Caudate nucleus (tissue), 63 donors: ENCODE measurements at places on chromosomes 11 and 22.

DNA sequence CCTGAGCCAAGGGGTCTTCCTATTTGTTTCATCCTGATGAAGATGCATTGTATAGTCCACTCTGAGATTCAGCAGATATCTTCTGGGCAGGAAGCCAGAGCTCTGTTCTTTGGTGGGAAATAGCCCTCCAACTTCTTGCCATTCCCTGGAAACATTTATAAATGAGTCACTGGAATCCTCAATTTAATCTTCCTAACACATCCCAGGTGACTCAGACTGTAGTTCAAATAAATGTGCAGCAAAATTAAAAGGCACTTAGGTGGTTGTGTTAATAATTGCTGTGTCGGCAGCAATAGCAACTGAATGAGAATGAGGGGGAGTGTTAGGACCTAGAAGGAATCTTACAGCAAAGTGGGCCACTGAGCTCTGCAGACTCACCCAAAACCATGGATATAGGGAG lies 108.6 kb downstream of the INSC start:
- DNase-seq: no peak

- no peak for DNase-seq
Observed at GRCh38 chr11:64844330-64845128, at the start of gene CDC42BPG. Gene CDC42BPG (minus strand): TSS chr11:64844653. CDS start chr11:64844569, 84 bp downstream.

- DNase-seq: no peak
Observed at GRCh38 chr11:112161012-112161411, 2.9 kb downstream of the IL18 start.

DNA sequence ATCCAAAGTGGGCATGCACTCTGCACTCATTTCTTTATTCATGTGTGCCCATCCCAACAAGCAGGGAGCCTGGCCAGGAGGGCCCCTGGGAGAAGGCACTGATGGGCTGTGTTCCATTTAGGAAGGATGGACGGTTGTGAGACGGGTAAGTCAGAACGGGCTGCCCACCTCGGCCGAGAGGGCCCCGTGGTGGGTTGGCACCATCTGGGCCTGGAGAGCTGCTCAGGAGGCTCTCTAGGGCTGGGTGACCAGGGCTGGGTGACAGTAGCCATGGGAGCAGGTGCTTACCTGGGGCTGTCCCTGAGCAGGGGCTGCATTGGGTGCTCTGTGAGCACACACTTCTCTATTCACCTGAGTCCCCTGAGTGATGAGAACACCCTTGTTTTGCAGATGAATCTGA lies 129.3 kb upstream of the B3GAT1 start:
- no peak for DNase-seq

GRCh38 chr11:113681711-113682413 lies 24.2 kb downstream of the TMPRSS5 start:
- DNase-seq: no peak

DNA sequence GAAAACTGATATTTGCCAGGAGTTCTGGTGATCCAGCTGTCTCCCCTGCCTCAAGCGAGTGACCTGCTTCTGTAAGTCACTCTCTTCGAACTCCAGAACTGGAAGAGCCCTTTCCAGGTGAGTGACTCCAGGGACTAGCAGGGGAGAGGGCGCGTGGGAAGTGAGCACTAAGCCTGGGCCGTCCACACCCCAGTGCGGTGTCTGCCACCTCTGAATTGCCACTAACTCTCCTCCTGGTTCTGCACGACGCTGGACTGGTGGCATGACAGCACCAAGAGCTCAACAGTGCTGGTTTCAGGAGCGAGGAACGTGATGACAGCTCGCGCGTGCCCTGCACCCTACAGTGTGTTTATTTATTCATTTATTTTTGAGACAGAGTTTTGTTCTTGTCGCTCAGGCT lies 22.9 kb downstream of the KIAA0930 start:
- no peak for DNase-seq

DNA sequence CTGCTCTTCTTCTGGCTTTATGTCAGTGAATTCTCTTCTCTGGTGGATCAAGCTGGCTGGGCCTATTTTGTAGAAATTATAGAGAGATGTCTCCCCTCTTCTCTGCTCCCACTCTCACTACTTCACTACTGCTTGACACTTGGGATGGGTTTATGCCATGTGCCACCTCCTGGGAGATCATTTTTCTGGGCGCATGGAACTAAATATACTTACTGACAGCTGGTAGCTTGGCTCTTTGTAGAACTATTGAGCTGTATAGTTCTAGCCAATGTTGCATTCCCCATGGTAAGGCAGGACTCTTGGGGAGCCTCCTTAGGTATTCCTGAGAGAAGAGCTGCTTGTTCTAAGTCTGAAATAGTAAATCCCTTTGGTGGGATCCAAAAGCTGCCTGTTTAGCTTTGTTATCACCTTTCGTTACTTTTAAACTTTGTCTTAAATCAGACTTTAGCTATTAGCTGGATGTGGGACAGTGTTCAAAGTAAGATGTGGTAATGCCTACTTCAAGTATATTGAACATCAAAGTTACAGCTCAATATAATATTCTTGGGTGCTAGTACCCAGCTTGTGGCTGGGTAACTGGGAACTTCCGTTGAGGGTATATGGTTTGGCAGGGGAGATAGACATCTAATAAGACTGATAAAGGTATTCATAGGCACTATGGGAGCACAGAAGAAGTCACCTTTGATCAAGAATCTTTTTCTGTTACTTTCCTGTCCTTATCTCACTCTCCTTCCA lies 87.5 kb upstream of the RRM1 start:
- DNase-seq: no peak

GRCh38 chr11:30328681-30329080 lies 5.8 kb downstream of the ARL14EP start:
- DNase-seq: no peak

DNA sequence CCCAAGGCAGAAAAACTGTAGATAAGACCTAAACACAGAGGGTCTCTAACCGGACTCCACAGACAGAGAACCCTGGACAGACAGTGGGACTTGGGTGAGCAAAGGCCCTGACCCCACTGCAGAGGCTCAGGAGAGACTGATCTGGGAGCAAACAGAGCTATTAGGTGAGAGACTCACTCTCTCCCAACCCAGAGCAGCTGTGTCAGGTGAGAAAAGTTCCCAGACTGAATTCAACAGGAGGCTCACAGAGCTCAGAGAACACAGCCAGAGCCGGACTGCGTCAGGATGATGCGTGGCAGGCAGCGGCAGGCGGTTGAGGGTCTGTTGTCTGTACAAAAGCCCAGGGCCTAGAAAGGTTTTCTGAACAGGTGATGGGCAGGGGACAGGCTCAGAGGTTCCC lies 5.5 kb downstream of the RFPL2 start:
- DNase-seq: no peak

- no peak for DNase-seq
Observed at GRCh38 chr11:61009392-61010275, 38.2 kb downstream of the CD6 start.

- DNase-seq: no peak
Observed at GRCh38 chr22:48886604-48887393, 940.9 kb downstream of the BRD1 start.

GRCh38 chr11:10674911-10675440 lies 18.6 kb downstream of the IRAG1 start:
- DNase-seq: peak; percentile 74

DNA sequence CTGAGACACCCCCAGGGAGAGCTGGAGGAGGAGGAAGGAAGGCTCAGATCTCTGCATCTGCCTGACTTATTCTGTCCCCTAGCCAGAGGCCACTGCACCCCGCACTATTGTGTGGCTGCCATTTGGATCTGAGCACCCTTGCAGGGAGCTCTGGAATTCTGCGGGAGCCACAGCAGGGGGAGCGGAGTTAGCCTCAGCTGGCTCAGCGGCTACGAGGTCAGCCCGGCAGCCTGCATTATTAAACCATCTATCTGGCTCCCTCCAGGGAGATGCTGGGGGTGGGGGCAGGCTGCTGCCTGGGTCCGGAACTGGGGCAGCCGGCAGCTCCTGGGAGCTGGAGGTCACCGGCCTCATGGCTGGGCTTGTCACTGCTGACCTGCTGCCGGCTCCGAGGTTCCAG lies 6.5 kb upstream of the ELFN2 start:
- DNase-seq: no peak

DNA sequence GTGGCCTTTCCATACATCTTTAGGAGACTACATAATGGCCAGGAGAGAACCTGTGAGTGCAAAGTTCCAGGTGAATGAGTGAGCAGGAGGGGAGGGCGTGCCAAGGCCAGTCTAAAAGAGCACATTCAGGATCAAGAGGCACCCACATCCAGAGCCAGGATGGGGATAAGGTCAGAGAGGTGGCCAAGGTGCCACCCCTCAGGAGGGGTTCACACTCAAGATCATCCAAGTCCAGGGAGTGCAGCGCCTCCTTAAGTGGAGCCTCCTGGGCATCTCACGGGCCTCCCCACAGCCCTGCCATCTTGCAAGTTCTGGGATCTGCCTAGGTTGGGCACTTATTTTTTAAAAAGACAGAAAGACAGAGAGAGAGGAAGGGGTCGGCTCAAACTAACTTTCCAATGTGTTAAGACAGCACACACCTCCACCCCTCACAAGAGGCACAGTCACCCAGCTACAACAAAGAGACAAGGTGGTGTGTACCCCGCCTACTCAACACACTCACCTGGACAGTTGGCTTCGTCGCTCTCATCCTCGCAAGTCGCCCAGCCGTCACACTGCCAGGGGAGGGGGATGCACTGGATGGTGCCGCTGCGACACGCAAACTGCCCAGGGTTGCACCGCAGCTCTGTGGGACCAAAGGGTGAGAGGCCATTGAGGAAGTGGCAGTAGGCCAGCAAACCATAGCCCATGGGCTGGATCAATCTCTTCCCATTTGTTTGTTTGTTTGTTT lies 33.2 kb downstream of the DGCR2 start:
- no peak for DNase-seq

GRCh38 chr11:1392561-1392960 lies 2.8 kb downstream of the BRSK2 start:
- DNase-seq: no peak

GRCh38 chr22:30649430-30650007 lies 13.9 kb downstream of the SLC35E4 start:
- no peak for DNase-seq

- no peak for DNase-seq
Observed at GRCh38 chr11:120694726-120695125, 183.2 kb downstream of the GRIK4 start.

DNA sequence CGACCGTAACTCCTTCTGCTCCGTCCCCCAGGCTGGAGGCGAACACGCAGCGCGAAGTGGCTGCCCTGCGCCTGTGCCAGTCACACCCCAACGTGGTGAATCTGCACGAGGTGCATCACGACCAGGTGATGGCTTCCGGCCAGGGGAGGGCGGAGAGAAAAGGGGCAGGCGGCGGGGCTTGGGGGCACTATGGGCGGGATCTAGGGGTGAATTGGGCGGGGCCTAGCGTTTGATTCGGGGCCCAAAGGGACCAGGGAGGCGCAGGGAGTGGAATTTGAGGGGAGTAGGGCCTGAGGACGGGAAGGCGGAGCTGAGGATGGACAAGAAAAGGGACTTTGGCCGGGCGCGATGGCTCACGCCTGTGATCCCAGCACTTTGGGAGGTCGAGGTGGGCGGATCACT lies 9.7 kb downstream of the RPS6KA4 start:
- DNase-seq: no peak

DNA sequence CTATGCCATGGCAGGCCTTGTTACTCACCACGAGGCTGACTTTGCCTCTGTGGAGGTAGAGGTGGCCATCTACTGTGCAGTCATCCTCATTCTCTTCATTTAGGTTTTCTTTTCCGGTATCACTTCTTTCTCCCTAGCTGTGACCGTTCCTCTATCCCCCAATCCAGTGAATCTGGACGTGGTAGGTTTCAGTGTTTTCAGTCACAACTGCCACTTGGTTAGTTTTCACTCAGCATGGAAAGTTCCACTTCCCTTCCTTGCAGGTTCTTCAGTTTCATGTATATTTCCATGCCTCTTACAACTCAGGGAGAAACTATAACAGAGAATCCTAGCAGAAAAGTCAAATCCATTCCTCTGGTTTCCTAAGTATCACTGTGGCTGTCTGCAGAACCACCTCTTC lies 1.9 kb downstream of the HPS4 start:
- no peak for DNase-seq

DNA sequence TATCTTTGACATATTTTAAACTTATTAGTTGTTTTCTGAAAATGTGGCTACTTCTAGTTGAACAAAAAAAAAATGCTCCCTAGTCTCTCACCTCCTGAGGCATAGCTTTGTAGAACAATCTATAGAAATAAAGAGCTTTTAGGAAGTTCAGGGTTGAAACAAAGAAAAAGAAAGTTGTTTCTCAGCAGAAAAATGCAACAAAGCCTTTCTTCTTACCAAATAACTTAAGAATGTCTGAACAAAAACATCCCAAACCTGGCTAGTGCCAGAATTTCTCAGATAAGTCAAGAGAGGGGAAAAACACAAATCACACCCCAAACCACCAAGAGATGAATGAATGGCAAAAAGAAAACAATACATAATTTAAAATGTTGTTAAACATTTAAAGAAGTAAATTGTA lies 114.1 kb downstream of the MAML2 start:
- no peak for DNase-seq

- DNase-seq: peak; percentile 11
Observed at GRCh38 chr11:72598906-72599305, 75.3 kb downstream of the PDE2A start.

- DNase-seq: no peak
Observed at GRCh38 chr11:125370561-125371389, 125.3 kb downstream of the FEZ1 start.

DNA sequence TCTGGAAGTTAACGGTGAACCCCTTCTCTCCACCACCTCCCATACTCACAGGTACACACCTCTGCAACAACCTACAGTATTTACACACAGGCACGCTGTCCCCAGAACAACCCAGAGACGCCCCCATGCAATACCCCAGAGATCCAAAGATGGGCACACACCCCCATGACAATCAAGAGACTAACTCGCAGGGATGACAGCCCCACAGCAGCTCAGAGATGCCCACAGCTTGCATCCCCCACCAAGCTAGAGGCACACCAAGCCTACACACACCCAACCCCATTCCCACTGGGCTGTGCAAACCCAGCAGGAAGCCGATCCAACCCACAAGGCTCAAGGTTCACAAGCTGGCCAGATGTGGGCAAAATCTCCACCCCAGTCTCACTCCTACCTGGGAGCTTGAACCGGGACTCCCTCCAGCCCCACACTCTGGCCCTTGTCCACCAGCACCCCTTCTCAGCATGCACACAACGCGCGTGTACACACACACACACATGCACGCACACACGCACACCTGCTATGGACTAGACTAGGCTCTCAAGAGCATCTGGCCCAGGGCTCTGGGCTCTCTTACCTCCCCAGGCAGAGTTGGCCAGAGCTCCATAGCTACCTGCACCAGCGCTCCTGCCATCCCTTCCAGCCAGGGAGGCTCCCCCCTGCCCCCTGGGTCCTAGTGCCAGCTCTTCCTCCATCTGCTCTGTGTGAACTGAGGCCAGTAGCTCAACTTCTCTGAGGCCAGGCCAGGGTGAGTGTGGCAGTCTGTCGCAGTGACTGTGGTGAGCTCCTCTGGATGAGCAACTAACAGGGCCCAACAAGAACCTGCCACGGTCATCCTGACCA lies 11.5 kb downstream of the STARD10 start:
- no peak for DNase-seq
